Esophagus squamous epithelium (tissue), 5 donors: ENCODE measurements at places on chromosomes 5 and 9.

GRCh38 chr5:127446626-127447025, 70.8 kb upstream of the PRRC1 start:
- DNase-seq, result no peak

DNA sequence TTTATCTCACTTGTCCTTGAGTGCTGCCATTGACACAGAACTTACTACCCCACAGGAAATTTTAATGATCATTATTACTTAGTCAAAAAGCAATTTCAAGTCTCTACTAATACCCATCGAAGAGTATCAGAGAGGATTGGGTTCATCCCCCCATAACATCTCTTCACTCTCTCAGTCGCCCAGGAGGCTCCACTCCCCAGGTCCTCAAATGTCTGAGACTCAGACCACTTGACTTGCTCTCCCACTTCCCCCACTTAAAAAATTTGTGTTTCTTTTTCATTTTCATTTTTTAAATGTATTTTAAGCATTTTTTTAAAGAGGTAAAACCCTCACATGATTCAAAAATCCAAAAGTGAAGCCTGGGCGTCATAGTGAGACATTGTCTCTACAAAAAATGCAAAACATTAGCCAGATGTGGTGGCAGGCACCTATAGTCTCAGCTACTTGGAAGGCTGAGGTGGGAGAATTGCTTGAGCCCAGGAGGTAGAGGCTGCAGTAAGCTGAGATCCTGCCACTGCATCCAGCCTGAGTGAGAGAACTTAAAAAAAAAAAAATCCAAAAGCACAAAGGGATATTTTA, 56.8 kb upstream of the TRAF1 start:
- DNase-seq, result no peak

DNA sequence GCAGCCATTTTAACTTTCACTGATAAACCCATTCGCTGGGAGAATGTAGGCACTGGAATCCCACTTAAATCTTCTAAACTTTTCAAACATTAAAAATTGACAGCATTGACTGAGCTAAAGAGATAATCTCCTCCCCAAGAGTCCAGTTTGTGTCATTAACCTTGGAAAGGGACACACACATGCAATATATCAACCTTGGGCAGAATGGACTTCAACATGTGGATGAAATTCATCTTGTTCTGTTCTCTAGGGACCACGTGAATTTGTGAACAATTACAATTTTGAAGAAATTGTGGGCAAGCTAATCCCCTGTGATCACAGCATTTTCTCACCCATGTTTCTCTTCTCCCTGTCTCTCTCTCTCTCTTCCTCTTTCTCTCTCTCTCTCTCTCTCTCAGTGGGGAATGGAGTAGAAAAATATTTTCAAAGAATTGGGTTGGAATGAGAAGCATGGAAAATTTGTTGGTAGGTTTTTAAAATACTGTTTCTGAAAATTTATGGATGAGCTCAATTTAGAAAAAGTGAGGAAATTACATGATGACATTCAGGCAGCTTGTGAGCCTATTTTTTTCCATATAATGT, 553.7 kb downstream of the EBF1 start:
- DNase-seq, result no peak

GRCh38 chr5:175517824-175518450, 39.6 kb downstream of the SFXN1 start:
- DNase-seq, result no peak

- DNase-seq, result peak; percentile 14
Observed at GRCh38 chr5:149240354-149240998, 31.2 kb upstream of the AFAP1L1 start.

GRCh38 chr5:126263591-126264184, 159.5 kb upstream of the GRAMD2B start:
- DNase-seq, result no peak

DNA sequence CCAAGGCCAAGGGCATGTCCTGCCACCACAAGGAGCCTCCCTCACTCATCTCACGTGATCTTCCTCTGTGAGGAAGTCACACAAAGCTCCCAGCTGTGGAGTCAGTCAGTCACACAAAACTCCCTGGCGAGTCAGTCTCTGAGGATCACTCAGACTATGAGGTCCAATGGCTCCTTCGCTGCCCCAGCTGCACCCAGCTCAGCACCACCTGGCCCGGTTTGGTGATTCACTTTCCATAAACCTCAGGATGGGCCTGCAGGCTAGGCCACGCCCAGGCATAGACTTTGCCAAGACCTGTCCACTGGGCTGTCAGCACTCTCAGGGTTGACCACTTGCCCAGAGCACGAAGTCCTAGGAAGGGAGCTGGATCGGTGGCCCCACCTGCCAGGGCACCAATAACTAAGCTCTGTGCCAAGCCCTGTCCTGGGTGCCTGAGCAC, 233.8 kb downstream of the HSPA4 start:
- no peak for DNase-seq

GRCh38 chr5:117084067-117084466, 509.4 kb upstream of the SEMA6A start:
- no peak for DNase-seq

GRCh38 chr9:137916540-137916939, 39.0 kb downstream of the CACNA1B start:
- no peak for DNase-seq

DNA sequence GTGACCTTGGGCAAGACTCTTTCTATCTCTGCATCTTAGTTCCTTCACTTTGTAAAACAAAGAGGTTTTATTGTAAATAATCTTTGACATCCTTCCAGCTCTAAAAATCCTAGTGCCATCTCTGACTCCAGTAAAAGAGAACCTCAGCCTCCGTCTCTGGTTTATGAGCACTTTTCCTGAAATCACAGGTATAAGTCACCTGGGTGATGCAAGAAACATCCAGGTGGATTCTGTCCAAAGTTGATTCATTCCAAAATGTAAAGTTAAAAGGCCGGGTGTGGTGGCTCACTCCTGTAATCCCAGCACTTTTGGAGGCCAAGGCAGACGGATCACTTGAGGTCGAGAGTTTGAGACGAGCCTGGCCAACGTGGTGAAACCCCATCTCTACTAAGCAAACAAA, 21.1 kb upstream of the UBAP2 start:
- no peak for DNase-seq

- DNase-seq, result no peak
Observed at GRCh38 chr9:80503671-80504281, 932.0 kb downstream of the TLE4 start.

DNA sequence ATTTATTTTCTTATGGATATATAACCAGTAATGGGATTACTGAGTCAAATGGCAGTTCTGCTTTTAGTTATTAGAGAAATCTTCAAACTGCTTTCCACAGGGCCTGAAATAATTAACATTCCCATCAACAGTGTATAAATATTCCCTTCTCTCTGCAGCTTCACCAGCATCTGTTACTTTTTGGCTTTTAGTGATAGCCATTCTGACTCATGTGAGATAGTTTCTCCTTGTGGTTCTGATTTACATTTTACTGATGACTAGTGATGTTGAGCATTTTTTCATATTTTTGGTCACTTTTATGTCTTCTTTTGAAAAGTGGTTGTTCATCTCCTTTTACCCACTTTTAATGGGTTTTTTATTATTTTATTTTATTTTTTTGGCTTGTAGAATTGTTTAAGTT, 1290.3 kb upstream of the CDH9 start:
- no peak for DNase-seq

- no peak for DNase-seq
Observed at GRCh38 chr5:28296254-28297013, 1258.0 kb upstream of the CDH9 start.

- no peak for DNase-seq
Observed at GRCh38 chr5:106171132-106171531, 1499.6 kb downstream of the EFNA5 start.

GRCh38 chr9:77939149-77939668, 92.4 kb downstream of the GNAQ start:
- DNase-seq, result no peak

- no peak for DNase-seq
Observed at GRCh38 chr5:135012951-135013391, 21.1 kb downstream of the PITX1 start.

DNA sequence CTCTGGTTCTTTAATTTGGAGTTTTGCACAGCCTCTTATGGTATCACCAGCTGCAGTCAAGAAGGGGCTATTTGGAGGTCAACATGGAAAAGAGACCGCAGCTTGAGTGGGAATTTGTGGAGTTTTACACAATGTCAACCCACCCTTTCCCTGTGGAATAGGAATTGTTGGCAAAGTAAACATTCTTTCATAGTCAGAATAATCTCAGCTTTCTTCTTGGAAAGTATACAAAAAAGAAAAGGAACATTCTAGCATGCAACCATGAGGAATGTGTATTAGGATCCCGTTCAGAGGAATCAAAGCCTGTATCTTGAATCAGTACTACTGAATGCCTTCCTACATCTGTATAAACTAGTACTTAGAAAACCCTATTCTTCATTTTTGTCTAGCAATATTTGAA, 107.6 kb downstream of the LURAP1L start:
- no peak for DNase-seq

GRCh38 chr5:14004598-14005394, 60.3 kb upstream of the DNAH5 start:
- DNase-seq, result no peak

- no peak for DNase-seq
Observed at GRCh38 chr9:114655689-114656088, 1.9 kb downstream of the TEX53 start.

GRCh38 chr9:121652021-121652837, 795 bp downstream of the DAB2IP start:
- DNase-seq, result no peak
